ENCODE measurements at places on chromosomes 4 and X.

- no peak for DNase-seq
Observed at GRCh38 chr4:150212927-150213326, 134.7 kb downstream of the DCLK2 start.

DNA sequence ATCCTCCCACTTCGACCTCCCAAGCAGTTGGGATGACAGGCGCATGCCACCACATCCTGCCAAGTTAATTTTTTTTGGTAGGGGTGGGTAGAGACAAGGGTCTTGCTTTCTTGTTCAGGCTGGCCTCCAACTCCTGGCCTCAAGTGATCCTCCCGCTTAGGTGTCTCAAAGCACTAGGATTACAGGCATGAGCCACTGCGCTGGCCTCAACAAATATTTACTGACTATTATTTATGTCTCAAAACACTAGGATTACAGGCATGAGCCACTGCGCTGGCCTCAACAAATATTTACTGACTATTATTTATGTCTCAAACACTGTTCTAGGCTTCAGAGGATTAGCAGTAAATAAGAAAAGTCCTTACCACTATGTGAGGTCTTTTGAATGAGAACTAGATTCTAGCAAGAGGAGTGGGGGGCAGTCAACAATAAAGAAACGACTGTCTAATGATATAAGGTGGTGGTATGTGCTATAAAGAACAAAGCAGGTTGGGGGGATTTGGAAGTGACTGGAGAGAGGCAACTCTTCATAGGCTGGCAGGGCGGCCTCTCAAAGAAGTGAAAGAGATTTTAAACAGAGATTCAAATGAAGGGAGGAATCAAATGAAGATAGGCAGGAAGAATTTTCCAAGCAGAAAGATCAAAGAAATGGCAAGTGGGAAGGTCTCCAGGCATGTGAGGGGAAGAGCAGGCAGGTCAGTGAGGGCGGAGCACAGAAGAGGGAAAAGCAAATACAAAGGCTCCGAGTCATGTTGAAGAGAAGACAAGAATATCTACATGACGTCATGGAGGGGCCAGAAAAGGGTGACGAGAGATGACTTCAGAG, 12.7 kb upstream of the ACSL1 start:
- no peak for DNase-seq

DNA sequence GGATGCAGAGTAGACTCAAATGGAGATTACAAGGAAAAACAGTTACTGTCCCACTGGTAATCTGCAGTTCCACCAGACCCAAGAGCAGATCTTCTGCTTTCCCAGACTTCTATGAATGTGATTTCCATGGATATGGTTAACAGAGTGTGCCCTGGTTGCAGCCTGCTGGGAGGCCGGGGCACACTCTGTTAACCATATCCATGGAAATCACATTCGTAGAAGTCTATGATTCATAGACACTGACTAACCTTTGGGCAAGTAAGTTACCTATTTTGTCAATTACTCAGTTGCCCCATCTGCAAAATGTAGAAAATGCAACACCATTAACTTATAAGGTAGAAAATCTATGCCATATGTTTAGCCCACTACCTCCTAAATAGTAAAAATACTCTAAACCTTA, 443.1 kb upstream of the PITX2 start:
- DNase-seq = no peak

GRCh38 chr4:37601531-37601930, 84.6 kb downstream of the RELL1 start:
- no peak for DNase-seq

GRCh38 chr4:137531986-137532868, at the start of gene PCDH18:
PCDH18 (minus strand) TSS chr4:137532494; CDS start chr4:137532088, 406 bp downstream.
- DNase-seq = peak; percentile 15

DNA sequence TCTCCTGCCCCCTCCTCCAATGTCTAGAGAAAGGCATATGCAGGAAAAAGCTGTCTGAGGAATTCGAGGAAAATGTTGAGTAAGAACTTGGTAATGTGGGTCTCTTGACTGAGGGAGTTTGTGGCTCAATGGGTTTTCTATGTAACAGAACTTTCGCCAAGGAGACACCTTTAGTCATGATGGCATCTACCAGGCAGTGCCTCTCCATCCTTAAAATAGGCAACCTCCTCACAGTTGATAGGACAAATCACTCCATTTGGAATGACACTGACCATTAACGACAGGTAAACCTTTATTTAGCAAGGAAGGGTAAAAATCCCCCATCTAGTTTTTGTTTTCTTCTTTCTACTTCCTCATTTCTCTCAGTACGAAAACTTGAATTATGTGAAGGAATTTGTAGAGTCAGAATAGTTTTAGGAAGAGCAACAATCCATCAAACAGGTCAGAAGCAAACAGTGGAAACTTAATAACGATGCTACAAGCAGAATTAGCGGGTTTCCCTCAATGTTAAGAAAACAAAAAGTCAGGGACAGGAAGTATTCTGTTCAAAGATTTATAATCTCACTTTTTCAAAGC, 2.7 kb downstream of the GSX2 start:
- DNase-seq = no peak

DNA sequence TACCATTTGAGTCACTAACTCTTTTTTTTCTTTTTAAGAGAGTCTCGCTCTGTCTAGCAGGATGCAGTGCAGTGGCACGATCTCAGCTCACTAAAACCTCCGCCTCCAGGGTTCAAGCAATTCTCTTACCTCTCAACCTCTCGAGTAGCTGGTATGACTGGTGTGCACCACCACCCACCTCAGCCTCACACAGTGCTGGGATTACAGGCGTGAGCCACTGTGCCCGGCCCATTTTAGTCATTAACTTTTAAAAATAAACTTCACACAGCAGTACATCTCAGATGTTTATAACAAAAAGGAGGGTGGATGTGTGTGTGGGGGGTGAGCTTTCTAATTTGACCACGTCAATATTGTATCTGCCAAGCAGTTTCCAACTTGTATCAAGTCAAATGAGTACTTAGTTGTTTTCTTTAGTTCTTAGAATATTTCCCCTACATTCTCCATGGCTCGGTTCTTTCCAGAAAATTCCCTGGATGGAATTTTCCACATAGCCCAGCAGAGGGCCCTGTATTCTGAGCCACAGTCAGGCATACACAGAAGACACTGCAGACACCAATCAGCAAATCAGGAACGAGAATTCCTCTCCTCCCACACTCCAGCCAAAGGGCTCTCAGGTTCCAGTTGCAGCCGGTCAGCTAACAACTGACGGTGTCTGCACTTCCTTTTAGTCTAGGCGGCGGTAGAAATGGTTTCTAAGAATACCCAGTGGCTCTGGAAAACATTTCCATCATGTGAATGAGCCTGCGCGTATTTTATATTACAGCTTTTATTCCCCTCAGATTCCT, 20.1 kb upstream of the ARAF start:
- DNase-seq = no peak

DNA sequence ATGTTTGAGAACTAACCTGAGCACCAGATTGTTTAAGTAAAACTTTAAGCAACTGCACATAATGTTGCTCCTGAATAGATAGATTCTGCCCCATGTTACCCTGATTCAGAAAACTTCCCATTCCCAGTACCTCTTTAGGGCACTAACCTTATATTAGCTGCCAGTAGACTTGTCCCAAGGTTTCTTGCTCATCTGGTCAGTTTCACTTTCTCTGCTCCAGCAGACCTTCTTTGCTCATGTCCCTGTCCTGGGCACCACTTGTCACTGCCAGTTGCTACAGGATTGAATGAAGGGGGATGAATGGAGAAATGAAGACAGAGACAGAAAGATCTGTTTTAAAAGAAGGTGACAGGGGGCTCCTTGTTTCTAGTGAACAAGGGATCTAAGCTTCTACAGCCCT, 65.2 kb upstream of the UGT2B10 start:
- no peak for DNase-seq

- DNase-seq = no peak
Observed at GRCh38 chrX:88416002-88416401, 331.0 kb upstream of the CPXCR1 start.

- DNase-seq = no peak
Observed at GRCh38 chrX:121013897-121014455, 28.4 kb upstream of the CT47A1 start.

GRCh38 chrX:1392376-1393068, 609 bp upstream of the SLC25A6 start:
- DNase-seq = no peak

DNA sequence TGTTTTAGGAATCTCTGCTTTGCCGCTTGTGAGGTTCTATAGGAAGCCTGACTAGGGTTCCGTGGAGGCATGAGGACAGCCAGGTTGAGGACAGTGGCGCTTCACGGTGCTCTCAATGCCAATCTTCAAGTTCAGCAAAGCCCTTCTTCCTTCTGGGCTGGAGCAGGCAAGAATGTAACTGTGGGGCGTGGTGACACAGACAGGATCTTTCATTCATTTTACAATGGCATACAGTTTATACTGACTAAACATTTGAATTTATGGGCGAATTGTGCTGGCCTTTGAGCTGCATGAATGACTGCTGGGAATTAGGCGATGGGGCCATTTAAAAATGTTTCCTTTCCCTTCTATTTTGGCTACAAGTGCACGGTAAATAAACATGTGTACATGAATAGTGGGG, 2.9 kb upstream of the NHS start:
- DNase-seq = no peak

DNA sequence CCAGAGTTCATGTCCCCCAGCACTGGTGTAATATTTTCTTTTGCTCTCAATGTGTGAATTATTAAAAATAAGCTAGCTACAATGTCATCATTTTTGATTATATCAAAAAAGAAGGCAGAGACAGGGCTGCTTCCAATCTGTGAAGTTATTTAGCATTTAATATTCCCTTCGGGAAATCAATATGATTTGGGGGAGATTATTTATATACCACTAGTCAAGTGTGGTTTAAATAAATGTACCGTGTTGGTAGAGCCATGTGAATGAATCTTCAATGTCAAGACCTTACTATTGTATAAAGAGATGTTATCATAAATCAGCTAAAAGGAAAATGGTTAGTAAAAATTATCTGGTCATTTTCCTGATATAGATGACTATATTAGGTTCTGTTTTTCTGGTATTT, 87.4 kb upstream of the MID1 start:
- no peak for DNase-seq

DNA sequence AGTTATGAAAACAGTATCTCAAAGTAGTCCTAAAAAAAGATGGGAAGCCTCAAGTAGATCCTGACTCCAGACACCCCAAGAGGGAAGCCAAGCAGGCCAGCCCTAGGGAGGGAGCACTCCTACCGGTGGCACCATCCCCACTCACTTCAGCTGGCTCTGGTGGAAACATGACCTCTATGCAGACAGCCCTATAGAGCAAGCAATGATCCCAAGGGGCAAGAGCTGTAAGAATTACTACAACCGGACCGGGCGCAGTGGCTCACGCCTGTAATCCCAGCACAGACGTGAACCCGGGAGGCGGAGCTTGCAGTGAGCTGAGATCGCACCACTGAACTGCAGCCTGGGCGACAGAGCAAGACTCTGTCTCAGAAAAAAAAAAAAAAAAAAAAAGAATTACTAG, 5.7 kb downstream of the LETM1 start:
- DNase-seq = no peak

- DNase-seq = no peak
Observed at GRCh38 chr4:14631806-14632440, 370.4 kb upstream of the CPEB2 start.

DNA sequence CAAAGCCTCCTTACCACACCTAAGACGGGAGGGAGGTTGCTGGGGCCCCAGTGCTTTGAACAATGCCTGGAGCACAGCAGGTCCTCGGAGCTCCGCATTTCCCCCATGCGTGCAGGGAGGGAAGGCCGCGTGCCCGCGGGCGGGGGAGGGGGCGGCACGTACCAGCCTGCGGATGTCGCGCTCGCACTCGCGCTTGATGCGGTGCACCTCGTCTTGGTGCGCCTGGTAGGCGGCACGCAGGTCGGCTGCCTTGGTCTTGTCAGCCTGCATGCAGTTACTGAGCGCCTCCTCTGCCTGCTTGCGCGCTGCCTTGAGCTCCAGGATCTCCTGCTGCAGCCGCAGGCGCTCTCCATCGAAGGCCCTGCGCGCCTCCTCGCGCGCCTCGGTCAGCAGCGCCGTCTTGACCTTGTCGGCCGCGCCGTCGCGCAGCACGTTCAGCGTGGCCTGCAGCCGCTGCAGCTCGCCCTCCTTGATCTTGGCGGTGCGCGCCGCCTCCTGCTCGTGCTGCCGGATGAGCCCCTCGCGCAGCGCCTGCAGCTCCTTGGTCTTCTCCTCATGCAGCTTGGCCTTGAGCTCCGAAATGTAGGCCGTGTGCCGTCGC, 87.2 kb upstream of the C4orf50 start:
- no peak for DNase-seq

GRCh38 chr4:113384600-113384999, 335.1 kb downstream of the ANK2 start:
- DNase-seq = no peak

DNA sequence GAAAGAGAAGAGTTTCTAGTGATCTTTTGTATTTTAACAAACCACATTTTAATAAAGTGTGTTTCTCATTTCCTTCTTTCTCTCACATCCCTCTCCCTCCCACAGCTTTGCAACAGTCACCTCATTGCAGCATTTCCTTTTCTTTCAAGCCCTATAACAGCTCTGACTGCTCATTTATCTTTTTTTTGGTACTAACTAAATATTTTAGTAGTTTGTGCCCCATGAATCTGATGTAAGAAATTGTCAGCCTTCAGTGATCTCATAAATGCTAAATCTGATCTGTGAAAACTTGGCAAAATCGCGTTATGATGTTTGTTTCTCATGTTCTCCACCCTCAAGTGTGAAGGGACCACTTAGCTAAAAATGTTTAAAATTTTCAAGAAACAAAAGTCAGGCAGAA, 258.5 kb upstream of the SLIT2 start:
- no peak for DNase-seq
